ENCODE measurements at places on chromosomes 7 and 10.
A peak's percentile ranks its signal among the peaks of the same experiment; 100 is the strongest.

- no peak for DNase-seq
Measured at GRCh38 chr7:40824461-40824860, 689.7 kb downstream of the SUGCT start.

GRCh38 chr7:147477526-147477925, 1113.0 kb upstream of the C7orf33 start:
- no peak for DNase-seq

- no peak for DNase-seq
Measured at GRCh38 chr7:139571651-139572050, 48.2 kb downstream of the CLEC2L start.

GRCh38 chr7:106979551-106980357, 64.8 kb upstream of the PRKAR2B start:
- no peak for DNase-seq

GRCh38 chr10:69728335-69728870, 73.3 kb upstream of the COL13A1 start:
- peak; percentile 72 for DNase-seq
